ENCODE measurements at places on chromosomes 1 and 21.

- DNase-seq = no peak
Observed at GRCh38 chr1:173056365-173056764, 5.6 kb upstream of the TNFSF18 start.

DNA sequence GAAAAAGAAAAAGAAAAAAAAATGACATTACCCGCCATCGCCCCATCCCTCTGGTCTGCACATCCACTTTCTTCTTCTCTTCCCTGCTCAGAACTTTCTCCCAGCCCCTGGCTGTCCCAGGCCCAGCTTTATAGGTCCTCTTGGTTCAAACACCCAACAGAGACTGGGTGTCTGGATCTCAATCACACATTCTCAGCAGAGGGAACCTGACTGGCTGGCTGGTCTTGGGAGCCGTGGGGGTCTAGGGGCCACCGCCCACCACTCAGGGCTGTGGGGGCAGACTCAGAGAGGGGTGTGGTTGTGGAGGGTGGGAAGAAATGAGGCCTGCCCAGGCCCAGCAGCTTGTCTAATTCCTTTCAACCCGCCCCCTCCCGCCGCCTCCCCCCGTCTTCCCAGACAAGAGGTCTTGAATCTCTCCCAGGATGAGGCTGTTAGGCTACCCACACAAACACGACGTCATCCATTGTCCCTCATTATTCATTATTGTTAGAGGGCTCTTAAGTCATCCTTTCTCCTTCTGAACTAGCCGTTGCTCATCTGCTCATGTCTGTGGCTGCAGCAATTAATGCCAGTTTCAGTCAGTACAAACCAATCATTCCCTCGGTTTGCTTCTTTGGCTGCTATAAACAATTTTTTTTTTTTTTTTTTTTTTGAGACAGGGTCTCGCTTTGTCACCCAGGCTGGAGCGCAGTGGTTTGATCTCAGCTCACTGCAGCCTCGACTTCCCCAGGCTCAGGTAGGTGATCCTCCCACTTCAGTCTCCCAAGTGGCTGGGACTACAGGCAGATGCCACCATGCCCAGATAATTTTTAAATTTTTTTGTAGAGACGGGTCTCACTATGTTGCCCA is 40.6 kb upstream of the CLIC4 start:
- no peak for DNase-seq

- DNase-seq = peak; percentile 62
Observed at GRCh38 chr1:109802136-109802900, 38.6 kb upstream of the EPS8L3 start.

DNA sequence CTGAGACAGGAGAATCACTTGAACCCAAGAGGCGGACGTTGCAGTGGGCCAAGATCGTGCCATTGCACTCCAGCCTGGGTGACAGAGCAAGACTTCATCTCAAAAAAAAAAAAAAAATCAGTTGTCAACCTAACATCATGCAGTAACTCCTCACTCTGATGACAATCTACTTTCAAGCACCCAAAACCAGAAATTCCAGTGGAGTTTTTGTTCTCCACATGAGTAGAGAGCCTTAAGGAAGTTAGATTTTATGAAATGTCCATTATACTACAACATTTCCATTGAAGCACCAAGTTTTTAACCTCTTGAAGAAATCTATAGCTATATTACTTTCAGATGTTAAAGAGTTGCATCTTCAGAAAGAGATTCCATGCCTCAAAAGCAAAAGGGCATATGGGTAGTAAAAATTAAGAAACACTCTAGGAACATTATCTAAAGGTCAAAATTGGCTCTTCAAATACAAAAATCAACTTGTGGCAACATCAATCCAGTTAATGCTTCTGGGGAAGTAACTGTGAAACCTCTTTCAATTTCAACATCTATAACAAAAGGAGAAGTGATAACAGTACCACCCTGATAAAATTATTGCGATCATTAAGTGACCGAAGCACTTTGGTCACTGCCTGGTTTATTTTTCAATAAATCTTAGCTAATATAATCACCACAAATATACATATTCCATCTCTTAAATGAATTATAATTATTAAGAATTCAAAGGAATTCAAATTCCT is 7.7 kb downstream of the LPGAT1 start:
- no peak for DNase-seq

DNA sequence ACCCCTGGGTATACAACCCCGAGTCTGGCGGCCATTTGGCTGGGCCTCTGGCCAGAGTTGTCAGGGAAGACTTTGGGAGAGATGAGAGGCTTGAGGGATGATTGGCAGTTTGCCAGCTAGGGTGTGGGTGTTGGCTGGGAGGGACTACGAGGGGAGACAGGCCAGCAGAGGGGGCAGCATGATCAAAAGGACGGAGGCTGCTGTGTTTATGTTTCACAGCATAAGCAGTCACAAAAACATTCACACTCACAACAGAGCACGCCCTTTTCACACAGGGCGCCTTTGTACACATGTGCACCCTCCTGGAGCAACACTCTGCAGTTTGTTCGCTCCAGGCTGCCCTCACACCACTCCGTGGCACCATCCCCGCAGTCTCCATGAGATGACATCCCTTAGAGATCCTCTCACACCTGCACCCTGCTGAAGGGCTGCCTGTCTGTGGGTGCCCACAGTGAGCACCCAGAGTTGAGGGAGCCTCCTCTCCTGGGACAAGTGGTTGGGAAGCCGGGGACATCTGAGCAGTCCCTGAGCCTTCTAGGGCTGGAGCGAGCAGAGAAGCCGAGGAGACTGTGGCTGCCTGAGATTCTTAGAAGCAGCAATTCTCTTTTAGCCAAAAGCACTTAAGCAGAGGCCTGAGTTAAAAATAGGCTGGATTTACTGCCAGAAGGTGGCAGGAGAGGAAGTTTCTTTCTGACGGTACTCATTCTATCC is 15.4 kb downstream of the EFNA3 start:
- no peak for DNase-seq

DNA sequence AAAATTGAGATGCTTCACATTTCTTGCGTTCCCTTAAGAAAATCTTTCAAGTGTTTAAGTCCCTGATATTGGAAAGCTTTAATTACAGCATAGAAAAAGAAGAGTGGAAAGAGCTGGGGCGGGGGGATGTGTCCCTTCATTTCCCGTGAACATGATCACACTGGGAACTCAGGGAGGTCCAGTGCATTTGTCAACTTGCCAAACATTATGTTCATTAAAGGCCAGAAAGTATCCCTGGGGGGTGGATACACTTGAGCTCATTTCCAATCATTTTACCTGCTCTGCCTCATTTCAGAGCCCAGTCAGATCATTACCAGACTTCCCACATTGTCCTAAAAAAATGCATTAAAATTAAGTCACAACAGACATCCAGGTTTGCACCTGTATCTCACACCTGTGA is 123.6 kb upstream of the KCNJ15 start:
- no peak for DNase-seq

GRCh38 chr1:10897981-10898728 is 101.7 kb upstream of the CASZ1 start:
- DNase-seq = no peak

DNA sequence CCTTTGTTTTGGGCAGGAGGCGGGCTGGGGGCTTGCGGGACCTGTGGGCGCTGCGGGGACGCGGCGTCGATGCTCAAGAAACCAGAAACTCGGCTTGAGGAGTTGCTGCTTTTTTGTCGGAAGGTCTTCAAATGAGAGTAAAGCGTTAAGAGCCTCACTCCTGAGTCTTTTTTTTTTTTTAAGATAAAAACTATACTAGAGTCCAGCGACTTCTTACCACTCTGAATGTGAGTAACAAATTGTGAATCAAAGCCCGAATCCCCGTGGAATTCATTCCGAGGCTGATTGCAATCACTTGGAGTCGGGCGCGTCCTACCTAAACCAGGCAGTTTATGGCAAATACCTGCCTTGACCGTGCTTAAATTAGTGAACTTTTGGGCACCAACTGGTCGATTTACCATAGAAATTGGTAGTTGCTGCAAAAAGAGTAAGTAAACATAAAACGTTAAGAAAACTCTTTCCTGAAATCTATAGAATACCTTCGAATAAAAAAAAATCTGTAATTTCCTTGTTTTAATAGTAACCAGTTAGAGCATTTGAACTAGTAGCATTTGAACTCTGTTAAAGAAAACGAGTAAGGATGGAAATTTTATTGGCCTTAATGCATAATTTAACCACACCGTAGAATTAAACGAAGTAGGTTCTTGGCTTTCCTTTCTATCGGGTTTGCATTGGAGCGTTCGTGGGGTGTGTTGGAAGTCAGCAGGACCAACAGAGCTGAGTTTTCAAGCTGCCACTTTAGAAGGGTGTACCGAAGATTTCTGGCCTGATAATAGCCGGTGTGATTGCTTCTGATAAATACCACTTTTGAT is 769 bp downstream of the GPSM2 start:
- no peak for DNase-seq

- no peak for DNase-seq
Observed at GRCh38 chr1:221015159-221015790, 136.0 kb downstream of the HLX start.

DNA sequence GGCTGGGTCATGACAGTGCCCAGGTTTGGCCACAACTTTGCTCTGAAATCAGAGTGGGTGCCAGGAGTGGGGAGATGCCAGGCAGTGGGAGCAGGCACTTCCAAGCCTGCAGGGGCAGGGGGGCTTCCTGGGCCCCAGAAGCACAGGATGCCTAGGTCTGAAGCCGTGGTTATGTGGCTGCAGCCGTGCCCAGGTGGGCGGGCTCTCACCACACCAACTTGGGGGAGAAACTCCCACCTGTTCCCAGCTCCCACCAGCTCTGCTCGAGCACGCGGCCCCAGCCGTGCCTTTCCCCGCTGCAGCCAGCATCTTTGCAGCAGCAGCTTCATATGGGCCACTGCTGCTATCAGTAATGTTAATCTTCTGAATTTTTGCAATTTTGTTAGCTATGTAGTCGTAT is 331.4 kb downstream of the USP25 start:
- no peak for DNase-seq

- DNase-seq = no peak
Observed at GRCh38 chr1:22208973-22209378, 66.1 kb upstream of the WNT4 start.

DNA sequence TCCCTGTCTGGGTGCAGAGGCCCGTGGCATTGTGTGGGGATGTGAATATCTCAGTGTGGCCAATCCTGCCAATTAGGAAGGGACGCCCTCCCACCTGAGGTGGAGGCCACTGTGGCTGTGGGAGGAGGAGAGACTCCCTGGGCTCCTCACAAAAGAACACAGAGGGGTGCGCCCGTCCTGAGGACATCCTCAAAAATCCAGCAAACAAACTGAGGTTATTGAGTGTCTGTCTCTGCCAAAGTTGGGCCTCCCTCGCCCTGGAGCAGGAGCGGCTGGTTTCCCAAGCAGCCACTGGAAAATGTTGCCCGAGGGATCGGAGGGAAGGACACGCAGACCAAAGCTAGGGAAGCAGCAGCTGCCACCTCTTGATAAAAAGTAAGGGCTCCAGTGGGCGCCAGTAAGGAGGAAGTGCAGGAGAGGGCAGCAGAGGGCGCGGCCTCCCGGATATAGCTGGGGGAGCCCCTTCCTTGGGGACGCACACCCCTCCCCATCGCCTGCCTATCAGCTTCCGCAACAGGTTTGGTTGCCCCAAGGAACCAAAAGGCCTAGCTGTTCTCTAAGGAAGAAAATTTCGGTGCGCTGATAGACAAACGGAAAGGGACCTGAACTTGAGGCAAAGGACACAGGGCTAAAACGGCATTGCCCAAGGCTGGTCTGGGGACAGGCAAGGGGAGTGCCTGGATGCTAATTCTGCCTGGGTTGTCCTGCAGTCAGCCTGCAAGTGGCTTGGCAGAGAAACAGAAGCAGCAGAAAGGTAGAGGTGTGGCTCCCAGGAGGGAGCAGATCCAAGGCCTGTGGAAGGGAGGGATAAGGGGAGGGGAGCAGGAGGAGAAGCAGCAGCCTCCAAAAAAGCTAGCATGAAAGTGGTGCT is 1.7 kb upstream of the GRIK3 start:
- DNase-seq = no peak

DNA sequence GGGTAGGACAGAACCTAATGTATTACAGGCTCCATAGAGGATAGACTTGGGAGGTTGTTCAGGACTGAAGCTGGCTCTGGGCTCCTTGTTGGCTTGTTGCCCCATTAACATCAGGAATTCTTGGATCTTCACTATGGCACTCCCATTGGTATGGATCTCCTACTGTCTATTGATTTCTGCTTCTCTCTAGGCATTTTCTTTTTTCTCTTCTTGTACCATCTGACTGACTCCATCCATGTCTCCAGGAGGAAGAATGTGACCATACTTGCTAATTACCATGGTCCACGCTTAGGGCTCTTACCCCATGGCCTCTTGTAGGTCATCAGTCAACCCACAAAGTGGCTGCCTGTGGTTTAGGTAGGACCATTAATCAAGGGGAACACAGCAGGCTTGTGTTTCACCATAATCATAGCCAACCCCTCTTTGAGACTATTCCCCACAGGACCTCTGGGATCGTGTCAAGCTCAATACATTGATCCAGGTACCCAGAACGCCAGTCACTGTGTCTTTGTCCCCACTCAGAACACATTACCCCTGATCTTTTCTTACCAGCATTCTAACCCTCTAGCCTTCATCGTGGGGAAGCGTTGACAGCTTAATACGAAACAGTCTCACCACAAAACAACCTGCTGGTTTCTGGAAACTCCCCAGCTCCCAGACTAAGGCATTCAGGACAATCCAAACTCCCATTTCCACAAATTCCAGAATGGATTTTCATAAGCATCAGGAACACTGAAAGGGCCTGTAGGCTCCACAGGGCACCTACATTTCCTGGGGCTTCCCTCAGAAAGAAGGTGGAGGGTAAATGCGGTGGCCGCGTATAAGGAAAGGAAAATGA is 97.1 kb downstream of the ETS2 start:
- DNase-seq = no peak

GRCh38 chr1:51324251-51325010 is 5.9 kb downstream of the TTC39A start:
- no peak for DNase-seq

DNA sequence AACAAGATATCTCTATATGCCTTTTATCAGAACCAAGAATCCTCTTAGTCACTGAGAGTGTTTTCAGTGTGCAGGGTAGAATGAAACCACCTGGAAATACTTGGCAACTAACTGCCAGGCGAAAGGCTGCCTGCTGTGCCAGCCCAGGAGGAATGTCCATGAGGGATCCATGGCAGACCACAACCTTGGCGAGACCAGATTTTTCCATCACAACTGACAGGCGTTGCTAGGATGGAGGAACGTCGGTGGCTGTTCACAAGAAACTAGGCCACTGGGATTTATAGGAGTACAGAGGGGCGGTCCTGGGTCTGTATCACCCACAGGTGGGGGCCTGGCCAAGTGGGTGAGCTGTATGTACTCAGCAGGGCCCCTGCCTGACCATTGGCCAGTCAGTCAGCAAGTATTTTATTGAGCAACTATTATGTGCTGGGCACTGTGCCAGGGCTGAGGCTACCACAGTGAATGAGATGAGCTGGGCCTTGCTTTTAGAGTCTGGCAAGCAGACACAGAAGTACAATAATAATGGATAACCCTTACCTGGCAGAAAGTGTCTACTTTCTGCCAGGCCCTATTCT is 199.4 kb downstream of the FOXD2 start:
- DNase-seq = no peak
